ENCODE measurements at places on chromosomes 1 and 21.

GRCh38 chr1:101025283-101025656 is 314 bp downstream of the DPH5 start:
- DNase-seq: peak; percentile 30

GRCh38 chr1:67053535-67053784 is 488 bp downstream of the SLC35D1 start:
- peak; percentile 73 for DNase-seq

- DNase-seq: no peak
These were observed 208.8 kb downstream of the PLPP3 start for GRCh38 chr1:56370513-56370912.

DNA sequence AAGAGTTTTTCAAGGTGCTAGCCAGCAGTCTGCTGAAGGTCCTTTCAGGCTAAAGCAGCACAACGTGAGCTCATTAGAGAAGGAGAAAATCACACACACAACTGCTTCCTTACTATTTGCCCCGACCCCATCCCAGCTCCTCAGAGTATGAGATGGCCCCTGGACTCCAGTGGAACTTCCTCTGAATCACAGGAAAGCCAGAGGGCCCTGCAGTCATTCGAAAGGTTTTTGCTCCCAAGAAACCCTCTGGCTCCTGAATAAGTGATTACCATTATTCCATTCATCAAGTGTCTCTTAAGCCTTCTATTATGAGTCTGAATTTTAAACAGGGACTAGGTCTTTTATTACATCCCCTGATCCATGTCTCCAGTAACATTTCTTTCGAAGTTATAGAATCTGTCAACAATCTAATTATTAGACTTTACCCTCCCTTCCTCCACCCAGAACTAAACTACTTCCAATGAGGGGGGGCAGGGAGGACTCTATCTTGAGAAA is 14.6 kb downstream of the SIPA1L2 start:
- no peak for DNase-seq

DNA sequence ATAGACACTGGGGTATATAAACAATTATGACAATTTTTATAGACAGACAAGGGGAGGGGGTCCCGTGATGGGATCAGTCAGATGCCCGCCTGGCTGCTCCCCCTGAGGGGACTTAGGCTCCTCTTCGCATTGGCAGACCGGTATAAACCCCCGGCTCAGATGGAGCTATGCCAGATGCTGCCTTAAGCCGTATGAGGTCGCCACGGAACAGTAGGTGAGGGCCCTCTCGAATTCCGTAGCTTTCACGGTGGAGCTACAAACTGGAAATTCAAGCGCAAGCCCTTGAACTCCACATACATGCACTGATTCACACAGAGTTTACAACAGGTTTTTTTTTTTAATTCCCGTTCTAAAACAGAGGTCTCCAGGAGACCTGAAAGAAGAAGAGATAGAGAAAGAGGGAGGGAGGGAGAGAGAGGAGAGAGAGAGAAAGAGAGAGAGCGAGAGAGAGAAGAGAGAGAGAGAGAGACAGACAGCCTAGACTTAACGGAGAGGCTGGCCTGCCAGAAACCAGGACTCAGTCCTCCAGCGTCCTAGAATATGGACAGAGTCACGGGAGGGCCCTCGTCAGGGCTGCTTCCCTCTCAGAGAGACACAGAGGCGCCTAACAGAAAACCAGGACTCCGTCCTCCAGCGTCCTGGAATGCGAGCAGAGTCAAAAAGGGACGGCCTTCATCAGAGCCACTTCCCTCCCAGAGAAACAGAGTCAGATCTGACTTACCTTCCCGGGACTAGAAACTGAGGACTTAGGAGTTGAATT is 24.4 kb upstream of the TMEM54 start:
- peak; percentile 72 for DNase-seq

GRCh38 chr1:197440715-197441114 is 172.7 kb downstream of the CRB1 start:
- no peak for DNase-seq

GRCh38 chr1:117754061-117754969 is 148.5 kb downstream of the TENT5C start:
- DNase-seq: peak; percentile 66

DNA sequence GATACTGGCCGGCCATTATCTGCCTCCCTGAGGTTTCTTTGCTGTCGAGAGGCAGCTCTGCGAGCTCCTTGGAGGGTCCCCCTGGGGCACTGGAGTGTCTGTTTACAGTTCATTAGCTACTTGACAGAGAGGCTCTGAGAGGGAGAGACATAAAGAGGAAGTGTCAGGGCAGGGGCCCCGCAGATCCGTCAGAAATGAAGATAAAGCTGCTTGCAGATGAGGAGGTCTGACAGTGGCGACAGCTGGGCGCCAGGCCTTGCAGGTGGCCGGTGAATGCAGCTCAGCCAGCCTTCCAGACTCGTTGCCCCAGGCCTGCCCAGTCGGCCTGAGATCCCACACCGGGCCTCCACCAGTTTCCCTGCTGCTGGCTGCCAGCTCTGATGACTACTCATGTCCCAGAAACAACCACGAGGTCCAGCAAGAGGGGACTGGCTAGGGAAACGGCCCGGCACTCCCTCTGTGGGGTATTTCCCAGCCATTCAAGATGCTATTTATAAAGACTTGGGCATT is 84.7 kb downstream of the DISP3 start:
- no peak for DNase-seq

DNA sequence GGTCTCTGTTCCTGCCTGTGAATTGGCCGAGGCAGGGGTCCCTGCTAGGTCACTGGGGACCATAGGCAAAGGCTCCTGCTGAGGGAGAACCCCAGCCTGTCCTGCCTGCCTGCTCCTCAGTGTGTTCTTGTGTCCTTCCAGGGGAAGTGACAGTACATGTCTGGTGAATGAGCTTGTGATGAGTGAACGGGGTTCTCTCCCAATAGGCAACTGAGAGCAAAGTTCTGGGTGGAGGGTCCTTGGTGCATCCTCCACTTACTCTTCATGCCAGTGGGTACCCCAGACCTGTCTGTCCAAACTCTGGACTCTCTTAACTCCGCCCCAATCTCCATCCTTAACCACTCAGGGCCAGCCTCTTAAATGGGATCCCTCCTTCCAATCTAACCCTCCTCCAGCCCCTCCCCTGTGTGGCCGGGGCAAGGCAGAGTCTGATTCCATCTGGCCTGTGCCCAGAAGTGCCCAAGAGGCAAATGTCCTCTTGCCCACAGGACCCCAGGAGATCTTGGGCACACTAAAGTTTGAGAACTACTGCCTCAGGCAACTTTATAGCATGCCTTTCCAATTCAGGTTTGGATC is 2.0 kb downstream of the XKR8 start:
- no peak for DNase-seq

GRCh38 chr1:57010511-57010910 is 44.7 kb upstream of the C8B start:
- no peak for DNase-seq

GRCh38 chr1:71882226-71882625 is 400.1 kb downstream of the NEGR1 start:
- no peak for DNase-seq

GRCh38 chr1:228811712-228812305 is 76.5 kb downstream of the RHOU start:
- no peak for DNase-seq

DNA sequence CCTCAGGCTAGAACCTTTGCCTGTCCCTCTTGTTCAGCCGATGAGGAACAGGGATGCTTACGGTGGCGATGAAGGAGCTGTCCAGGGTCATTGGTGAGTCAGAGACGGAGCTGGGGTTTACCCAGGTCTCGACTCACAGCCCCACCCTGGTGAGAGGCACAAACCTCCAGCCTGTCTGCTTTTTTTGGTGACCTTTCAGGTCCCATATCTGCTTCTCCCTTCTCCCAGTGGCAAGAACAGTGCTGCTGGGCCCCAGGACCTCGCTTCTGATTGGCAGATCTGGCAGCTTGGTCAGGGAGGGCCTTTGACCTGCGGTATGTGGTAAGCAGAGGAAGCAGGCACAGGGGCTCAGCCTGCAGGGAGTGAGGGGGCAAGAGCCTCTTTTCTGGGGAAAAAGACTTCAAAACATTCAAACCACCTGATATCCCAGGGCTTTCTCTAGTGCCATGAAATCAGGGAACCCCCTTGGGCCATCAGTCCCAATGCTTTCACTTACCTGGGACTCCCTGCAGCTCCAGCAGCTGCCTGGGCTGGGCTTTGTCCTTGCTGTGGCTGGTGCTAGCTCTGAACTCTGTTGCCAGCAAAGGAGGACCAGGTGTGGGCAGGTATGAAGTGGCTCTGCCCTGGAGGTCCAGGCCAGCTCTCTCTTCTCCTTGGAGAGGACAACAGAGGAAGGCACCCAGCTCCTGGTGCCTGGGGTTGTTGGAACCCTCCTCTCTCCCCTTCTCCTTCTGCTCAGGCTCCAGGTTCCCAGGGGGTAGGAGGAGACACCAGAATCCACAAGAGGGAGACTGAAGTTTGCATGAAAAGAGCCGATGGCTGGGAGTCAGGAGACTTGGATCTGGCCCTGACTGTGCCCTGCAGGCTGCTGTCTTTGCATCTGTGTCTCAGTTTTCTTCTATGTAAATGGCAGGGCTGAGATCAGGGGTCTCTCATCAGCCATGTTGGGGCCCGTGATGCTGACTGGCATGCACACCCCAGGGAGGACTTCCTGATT is 41.4 kb downstream of the TRIM62 start:
- DNase-seq: peak; percentile 72

- DNase-seq: no peak
These were observed 205.6 kb downstream of the RHOU start for GRCh38 chr1:228940926-228941325.

GRCh38 chr1:244322791-244323521 is 128.8 kb downstream of the ADSS2 start:
- DNase-seq: no peak

DNA sequence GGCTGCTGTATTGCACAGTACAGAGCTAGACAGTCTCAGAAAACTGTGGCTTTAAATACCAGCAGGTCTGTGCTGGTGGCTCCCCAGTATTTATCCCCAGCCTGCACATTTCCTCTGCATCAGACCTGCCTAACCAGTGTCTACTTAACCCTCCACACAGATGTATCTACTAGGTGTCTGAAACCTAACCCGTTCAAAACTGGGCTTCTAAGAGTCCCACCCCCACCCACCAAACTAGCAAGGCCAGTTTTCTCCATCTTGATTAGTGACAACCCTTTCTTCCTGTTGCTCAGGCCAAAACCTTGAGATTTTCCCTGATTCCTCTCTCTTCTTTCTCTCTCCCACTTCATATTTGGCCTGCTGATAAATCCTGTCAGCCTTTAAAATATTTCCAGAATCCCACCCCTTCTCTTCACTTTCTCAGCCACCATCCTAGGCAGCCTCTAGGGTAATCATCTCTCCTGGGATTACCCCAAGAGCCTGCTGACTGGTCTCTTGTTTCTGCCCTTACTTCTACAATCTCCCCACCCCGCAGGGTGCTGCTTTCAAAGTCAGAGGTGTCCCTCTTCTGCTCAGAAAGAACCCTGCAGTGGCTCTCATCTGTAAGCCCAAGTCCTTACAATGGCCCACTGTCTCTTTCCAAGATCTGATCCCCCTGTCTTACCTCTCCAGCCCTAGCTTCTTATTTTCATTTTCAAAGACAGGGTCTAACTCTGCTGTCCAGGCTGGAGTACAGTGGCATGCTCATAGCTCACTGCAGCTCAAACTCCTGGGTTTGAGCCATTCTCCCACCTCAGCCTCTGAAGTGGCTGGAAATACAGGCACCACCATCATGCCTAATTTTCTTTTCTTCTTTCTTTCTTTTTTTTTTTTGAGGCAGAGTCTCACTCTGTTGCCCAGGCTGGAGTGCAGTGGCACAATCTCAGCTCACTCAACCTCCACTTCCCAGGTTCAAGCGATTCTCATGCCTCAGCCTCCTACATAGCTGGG is 45.2 kb downstream of the H3-3A start:
- DNase-seq: no peak

GRCh38 chr1:24406788-24407187 is 6.8 kb downstream of the STPG1 start:
- DNase-seq: no peak

DNA sequence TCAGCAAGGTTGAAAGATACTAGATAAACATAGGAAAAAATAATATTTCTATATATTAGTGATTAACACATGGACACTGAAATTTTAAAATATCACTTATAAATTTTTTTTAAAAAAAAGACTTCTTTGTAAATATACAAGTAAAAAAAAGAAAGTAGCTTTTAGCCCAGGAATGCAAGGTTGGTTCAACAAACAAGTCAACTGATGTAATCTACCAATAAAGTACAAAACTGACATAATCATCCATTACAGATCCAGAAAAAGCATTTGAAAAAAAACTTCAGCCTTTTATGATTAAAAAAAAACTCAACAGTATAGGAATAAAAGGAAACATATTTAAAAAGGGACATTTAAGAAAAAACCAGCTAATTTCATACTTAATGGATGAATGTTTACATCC is 48.4 kb downstream of the TRMT1L start:
- DNase-seq: no peak

- DNase-seq: peak; percentile 26
These were observed 28.5 kb downstream of the TEX35 start for GRCh38 chr1:178541379-178541778.

DNA sequence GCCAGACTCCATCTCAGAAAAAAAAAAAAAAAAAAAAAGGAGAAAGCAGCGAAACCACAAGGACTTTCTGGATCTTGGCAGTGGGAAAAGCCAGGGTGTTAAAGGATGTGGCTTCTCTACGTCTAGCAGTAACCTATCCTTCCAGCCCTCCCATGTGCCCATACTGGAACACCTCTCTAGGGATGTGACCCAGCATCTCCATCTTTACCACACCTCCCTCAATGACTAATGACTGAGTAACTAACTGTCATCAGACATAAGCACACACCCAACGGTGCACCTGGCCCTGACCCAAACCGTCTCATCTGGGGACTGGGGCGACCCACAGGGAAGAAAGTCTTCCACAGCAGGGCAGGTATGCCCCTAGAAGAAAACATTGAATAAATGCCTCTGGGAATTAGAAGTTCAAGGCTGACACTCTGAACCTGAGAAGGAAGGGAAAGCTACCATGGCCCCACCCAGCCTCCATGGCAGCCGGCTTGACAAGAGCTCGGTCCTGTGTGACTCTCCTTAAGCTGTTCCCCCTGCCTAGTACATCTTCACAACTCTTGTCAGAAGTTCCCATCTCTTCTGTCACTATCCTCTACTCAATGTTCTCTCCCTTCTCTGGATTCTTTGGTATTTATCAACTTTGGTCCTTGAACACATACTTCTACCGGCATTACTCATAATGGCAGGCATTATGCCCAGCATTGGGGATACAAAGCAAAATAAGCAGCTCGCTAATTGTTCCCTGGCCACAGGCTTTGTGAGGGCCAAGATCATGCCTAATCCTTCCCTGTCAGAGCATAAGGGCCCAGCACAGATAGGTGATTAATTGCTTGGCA is 14.8 kb upstream of the PAQR6 start:
- no peak for DNase-seq

- DNase-seq: no peak
These were observed 7.9 kb downstream of the CSTB start for GRCh38 chr21:43767984-43768867.

- no peak for DNase-seq
These were observed 152.0 kb downstream of the MATN1 start for GRCh38 chr1:30571380-30571779.

GRCh38 chr1:179167418-179167777 is 62.1 kb downstream of the ABL2 start:
- no peak for DNase-seq
